HL-60 (cell line): ENCODE measurements at places on chromosomes 1 and 21.

DNA sequence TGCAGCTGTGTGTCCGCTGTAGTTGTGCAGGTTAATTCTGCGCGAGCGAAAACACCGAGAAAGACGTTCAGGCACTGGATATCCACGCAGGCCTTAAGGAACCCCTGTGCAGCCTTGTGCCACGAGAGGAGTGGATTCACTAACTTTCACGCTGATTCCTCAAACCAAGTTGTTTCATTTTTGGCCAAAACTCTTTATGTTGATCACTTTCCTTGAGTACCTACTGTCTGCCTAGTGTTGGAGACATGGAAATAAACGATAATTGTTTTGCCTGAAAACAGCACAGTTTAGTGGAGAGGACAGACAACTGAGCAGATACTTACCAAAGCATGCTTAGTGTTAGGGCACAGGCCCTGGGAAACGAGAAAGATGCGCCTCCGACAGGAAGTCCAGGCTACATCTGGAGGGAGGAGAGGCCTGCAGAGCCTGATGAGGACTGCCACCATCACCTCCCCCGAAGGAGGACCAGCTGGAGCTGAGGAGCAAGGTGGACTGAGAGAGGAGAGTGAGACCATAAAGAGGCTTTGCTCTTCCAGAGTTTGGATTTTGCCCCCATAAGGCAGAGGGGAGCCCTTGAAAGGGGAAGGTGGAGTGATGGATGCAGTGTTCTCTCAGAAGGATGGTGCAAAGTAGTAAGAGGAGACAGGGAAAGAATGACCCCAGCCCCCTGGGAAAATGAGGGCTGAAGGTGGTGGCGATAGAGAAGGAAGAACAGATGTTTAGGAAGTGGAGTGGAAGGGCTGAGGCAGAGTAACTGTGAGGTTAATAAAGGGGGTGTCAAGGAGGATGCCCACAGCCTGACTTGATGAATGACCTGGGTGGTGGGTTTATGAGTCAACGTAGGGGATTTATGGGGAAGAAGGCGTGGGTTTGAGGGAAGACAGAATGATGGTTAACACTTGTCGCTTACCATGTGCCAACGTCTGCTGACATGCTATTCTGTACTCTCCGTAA lies 956 bp upstream of the SCAF4 start:
- DNase-seq: no peak

DNA sequence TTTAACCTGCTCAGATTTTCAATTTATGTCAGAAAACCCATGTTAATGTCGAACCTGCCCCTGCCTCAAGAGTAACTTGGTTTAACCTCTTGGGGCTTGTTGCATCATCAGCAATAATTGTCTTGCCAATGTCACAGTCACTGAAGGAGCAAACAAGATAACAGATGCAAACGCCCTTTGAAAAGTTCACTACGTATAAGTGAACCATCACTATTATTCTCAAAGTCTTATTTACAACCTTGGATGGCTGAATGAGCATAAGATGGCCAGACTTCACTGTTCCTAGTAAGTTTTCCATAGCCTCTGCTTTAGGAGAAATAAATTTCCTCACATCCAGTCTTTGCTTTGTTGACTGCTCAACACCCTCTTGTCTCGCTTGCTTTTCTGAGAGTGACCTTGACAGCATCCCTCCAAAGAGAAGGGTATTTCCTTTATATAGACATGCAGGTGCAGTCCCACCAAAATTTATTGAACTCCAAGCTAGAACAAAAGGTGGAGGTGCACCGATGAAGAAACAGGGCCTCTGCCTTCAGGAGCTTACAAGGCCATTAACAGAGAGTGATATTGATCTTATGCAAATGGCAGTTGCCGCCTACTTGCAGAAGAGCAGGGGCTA lies 749 bp upstream of the LRIG2 start:
- no peak for DNase-seq

GRCh38 chr21:36015045-36015444 lies 45.3 kb downstream of the SETD4 start:
- no peak for DNase-seq

GRCh38 chr1:168312718-168313604 lies 32.3 kb downstream of the TBX19 start:
- no peak for DNase-seq

- DNase-seq: no peak
Observed at GRCh38 chr1:37098237-37098636, 63.9 kb upstream of the GRIK3 start.

DNA sequence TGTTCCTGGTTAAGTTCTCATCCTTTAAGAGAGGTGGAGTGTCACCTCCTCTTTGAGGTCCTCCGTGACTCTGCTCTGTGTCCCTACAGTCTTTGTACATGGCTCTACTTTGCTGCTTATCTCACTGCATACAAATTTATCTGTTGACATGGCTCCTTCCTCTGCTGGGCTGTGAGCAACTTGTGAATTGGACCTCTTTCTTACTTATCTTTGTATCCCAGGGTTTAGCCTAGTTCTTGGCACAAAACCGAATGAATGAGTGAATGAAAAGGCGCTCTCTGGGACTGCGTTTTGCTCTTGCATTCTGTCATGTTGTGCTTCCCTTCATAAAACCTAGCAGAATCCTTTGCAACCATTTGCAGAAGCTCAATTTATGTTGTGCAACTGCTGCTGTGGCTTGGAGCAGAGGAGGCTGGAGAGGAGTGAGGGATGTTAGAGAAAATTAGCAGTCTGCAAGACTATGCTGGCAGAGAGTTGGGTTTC lies 12.4 kb downstream of the SLC26A9 start:
- peak; percentile 87 for DNase-seq

GRCh38 chr1:47477595-47478080 lies 39.8 kb downstream of the FOXD2 start:
- no peak for DNase-seq

DNA sequence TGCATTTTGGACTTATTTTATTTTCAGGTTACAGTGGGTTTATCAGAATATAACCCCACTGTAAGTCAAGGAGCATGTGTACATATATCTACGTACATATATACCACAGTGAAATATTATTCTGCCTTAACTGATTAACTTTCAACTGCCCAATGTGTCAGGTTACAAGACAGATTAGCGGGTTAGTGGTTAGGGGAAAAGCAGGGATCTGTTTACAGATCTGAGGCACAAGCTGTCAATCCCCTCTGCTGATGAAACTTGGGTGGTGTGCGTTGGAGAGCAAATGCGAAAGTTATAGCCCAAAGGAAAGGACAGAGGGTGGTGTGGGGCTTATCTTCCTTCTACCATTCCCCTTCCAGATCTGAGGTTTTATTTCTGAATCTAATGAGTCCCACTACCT lies 238.2 kb upstream of the KCNK2 start:
- no peak for DNase-seq

DNA sequence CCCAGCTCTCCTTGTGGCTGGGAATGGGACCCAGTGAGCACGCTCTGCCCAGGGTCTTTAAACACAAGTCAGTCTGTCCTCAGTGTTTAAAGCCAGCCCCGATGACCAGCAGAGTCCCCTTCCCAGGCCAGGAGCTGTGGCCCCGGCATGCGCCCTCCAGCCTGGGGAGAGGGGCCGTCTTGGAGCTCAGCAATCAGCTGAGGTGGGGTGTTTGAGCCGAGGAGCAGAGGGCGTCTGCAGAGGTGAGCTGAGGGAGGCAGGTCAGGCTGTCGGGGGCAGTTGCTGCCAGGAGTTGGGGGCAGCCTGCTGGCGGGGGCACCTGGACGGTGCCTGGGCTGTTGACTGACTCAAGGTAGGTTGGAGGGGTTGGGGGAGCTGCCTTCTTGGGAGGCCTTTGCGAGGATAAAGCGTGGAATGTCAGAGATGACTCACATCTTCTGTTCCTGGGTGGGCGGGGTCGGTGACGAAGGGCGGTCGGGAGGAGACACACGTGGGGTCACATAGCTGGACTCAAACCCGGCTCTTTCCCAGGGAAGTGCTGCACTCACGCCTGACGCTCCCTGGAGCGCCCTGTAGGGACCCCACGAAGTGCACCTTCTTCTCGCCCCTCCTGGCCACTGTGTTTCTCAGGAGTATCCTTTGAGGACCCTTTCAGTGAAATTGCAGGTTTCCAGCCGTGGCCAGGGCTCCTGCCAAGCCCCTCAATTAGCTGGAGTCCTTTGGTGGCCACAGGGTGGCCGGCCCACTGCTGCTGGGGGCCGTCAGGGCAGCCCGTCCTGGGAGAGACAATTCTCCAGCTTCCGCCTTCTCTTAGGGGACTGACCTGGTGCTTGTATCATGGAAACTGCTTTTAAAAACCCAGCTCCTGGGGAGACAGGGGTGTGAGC lies 86.2 kb downstream of the SIK1 start:
- no peak for DNase-seq

DNA sequence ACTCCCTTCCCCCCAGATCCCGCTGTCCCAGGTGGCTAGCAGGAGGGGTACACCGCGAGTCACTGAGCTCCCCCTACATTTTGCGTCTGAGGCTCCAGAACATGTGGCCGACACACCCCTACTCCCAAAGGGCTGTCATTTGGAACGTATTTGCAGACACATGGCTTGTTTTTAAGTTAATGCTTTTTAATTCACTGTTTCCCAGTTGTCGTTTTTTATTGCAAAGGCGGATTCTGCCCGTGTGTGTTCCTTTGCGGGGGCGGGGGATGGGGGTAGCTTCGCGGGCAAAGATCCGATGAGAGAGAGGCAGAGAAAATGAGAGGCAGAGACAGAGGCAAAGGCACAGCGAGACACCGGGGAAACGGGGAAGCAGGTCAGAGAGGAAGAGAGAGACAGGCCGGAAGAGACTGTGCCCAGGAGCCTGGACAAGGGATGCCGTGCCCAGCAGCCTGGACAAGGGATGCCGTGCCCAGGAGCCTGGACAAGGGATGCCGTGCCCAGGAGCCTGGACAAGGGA lies 270.2 kb downstream of the FOXD2 start:
- DNase-seq: no peak

GRCh38 chr21:24223624-24224023 lies 1383.7 kb downstream of the MRPL39 start:
- DNase-seq: no peak

DNA sequence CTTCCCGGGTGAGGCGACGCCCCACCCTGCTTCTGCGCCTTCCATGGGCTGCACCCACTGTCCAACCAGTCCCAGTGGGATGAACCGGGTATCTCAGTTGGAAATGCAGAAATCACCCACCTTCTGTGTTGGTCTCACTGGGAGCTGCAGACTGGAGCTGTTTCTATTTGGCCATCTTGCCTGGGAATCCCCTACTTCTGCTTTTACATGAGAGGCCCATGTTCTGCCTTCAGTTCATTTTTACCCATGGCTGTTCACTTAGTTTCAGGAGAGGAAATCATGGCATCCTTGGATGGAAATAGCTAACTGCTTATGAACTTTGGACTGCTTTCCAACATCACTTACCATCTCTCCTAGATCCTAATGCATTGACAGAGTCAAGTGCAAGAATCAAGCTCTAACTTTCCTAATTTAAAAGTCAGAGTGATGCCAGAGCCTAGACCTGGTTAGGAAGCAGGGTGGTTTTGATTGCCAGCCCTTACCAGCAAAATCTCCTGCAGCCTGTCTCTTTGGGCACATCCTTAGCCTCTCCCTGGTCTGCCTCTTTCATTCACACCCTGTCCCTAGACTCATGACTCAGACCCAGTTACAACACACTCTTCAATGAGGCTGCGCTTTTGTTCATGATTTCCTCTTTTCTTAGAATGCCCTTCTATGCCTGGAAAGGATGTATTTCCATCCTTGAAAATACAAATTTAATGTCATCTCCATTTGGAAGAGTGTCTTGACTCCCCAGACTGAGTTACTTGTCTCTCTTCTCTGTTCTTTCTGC lies 137.2 kb downstream of the KCTD3 start:
- DNase-seq: no peak

DNA sequence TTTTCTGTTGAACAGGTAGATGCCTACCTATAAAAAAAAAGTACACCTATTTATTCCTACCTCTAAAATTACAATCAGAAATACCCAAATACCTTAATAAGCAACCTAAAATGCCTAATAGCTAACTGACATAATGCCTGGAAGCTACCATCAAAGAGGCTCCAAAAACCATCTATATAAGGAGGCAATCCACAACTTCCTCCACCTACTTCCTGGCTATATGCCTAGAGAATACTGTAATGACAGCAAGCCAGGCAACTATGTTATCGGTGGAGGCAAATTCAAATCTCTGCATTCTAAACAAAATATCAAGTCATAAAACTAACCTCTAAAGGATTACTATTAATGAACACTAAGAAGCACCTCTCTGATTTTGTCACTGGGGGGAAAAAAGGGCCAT lies 10.1 kb downstream of the ZNF644 start:
- DNase-seq: no peak

GRCh38 chr1:36109041-36109679 lies 15.9 kb downstream of the COL8A2 start:
- peak; percentile 31 for DNase-seq

DNA sequence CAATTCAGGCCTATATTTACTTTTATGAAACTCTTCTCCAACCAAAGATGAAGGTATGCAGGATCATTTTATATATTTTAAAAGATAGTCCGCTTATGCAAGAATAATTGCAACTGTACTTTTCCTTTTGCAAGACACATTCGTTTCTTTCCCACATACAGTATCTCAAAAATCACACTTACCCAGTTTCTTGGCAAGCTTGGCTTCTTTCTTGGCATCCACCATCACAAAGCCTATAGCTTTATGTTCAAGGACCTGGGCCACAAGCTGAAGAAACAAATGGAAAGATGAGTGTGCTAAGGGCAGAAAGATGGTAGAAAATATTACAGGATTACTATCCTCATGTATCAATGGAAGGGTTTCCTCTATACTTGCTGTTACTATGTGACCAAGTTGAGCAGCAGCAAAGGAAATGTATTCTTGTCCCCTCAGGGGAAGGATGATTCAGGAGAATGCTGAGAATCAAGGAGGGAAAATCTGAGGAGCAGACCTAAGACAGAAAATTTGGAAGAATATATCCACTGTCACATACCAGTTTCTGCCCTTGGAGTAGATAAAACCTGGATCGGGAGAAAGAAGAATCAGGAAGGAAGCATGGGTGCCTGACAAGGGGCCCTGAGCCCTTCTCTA lies 23.8 kb downstream of the CASQ2 start:
- no peak for DNase-seq

DNA sequence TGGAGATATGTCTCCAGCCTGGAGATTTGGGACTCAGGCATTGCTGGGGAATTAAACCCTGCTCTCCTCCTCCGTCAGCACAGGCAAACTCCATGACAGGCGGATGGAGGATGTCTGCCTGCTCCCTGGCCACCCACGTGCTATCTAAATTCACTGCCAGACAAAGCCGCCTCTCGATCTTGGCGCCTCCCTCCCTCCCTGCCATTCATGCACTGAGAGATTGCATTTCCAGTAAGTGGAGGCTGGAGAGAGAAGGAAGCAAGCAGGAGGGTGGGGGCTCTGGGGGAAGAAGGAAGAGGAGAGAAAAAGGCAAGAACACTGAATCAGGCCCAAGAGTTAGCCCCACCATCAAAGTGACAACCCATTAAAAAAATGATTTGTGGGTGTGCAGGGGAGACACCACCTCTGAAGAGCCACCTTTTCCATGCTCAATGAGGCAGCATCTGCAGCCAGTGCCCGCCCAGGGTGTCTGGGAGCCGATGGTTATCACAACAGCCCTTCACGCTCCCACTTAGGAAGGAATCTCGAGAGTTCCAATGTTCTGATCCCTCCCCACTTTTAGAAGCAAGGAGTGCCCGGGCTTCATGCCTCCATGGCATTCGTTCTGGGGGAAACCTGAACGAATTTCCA lies 183.0 kb downstream of the HIVEP3 start:
- no peak for DNase-seq

- no peak for DNase-seq
Observed at GRCh38 chr1:61299463-61299862, 217.1 kb downstream of the NFIA start.

GRCh38 chr1:19754482-19754881 lies 45.2 kb downstream of the TMCO4 start:
- no peak for DNase-seq

- DNase-seq: no peak
Observed at GRCh38 chr1:12287869-12288268, 58.0 kb downstream of the VPS13D start.
